Foreskin keratinocyte (primary cell): ENCODE measurements at places on chromosomes 4 and X.
A peak's percentile ranks its signal among the peaks of the same experiment; 100 is the strongest.

DNA sequence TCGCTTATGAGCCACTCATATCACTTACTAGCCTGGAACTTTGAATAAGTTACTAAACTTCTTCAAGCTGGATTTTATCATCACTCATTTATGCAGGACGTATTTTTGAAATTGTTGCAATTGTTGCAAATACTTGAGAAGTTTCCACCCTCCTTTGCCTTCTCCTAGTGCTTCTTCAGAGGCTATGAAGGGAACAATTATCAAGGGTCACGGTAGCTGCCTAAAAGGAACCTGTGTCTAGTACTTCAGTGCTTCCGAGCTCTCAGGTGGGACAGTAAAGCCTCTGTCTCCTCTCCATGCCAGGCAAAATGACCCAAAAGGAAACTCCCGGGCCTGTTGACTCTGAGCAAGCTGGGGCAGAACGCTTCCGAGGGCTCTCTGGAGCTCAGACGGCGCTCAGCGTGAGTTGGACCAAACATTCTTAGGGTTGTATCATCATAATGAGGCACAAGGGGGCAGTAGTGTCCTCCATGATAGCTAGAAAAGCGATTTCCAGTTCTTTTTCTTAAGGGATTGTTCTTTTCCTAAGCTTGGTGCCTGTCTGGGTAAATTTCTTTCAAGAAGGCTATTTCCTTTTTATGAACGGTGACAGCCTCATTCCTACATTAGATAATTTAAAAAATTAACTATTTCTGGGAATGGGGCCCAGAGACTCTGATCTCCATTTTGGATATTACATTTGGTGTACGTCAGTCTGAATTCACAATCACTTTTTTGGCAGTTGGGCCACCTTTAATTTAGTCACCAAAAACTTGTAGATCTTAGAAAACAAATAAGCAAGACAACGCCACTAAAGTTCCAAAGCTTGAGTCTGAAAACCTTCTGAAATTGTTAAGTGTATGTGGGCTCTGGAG lies 73.1 kb downstream of the PACRGL start:
- DNase-seq = peak; percentile 32

GRCh38 chr4:17577665-17578481 lies 875 bp downstream of the LAP3 start:
- DNase-seq = no peak

- no peak for DNase-seq
Observed at GRCh38 chr4:140118931-140119640, 34.9 kb downstream of the MAML3 start.

GRCh38 chr4:42678512-42678911 lies 21.6 kb upstream of the ATP8A1 start:
- no peak for DNase-seq

- DNase-seq = peak; percentile 56
Observed at GRCh38 chrX:44731160-44731559, 112.7 kb upstream of the DUSP21 start.

- no peak for DNase-seq
Observed at GRCh38 chrX:100244681-100245080, 165.4 kb downstream of the PCDH19 start.

DNA sequence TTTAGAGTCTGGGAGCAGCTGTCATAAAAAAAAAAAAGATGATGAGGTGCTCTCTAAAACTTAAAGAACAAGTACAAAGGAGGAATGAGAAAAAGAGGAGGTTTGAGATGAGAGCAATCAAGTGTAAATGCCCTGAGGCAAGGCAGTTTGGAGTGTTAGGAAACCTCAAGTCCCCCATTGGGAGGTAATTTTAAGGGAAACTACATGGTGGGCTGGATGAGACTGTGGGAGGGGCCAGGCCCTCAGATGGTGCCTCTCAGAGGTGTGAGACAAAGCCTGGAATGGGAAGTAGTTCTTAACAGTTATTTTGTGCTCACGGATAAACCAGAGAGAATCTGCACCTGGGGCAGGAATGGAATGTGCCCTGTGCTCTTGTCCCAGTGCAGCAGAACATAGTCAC lies 1.9 kb upstream of the MAGEB3 start:
- no peak for DNase-seq
